ENCODE measurements at places on chromosomes 6 and 20.

- DNase-seq = peak; percentile 70
Measured at GRCh38 chr6:158631678-158632537, 12.6 kb downstream of the DYNLT1 start.

GRCh38 chr20:45091366-45091765, 9.6 kb downstream of the KCNS1 start:
- DNase-seq = no peak

- no peak for DNase-seq
Measured at GRCh38 chr6:41457303-41457670, 88.9 kb upstream of the FOXP4 start.

DNA sequence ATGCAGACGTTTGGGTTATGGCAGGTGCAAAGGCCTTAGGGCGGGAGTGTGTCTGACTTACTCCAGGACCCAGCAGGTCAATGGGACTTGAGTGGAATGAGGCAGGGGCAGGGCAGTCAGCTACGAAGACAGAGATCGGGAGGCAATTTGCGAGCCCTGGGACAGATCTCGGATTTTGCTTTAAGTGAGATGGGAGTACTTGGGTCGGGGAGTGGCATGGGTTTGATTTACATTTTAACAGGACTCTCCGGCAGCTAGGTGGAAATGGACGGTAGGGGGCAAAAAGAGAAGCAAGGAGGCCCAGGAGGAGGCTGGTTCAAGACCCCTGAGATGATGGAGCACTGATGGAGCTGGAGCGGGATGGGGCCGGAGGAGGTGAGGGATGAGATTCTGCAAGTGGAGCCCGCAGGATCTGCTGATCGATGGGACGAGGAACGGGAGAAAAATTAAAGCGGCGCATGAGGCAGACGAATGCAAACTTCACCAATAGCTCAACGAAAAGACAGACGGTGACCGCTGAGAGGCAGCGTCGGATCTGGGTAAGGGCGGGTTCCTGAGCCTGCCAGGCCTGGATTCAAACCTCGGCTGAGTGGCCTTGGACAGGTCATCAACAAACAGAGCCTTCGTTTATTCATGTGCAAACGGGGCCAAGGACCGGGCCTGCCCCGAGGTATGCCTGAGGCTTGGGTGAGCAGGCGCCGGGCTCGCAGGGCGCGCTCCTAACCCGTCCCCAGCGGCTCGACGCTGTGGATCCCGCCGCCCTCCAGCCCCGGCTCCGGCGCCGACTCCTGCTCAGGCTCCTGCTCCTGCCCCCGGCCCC, 756 bp upstream of the RBCK1 start:
- peak; percentile 76 for DNase-seq

Measured in ureter (tissue), 1 donor.